ENCODE measurements at places on chromosomes 4 and X.

GRCh38 chr4:84753321-84753972, 170.5 kb downstream of the CDS1 start:
- DNase-seq = no peak

GRCh38 chr4:163440040-163440439, 33.5 kb downstream of the TKTL2 start:
- DNase-seq = no peak

DNA sequence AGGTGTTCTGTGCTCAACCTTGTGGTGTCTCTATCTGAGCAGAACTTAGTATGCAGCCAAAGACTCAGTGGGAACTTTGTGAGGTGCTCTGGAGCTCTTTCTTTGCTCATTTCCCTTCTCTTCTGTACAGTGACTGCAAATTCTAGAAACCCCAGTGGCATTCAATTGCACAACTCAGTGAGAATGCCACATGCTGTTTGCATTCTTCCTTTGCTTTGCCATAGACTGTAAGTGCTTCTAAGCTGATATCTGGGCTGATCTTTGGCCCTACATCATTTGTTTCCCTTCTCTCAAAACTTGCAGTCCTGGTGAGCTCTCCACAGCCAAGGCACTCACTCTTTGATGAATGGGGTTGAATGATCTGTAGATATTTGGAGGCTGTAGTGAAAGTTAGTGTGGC, 7.0 kb downstream of the PNMA3 start:
- no peak for DNase-seq

GRCh38 chr4:48483777-48484493, 792 bp downstream of the SLC10A4 start:
- no peak for DNase-seq

DNA sequence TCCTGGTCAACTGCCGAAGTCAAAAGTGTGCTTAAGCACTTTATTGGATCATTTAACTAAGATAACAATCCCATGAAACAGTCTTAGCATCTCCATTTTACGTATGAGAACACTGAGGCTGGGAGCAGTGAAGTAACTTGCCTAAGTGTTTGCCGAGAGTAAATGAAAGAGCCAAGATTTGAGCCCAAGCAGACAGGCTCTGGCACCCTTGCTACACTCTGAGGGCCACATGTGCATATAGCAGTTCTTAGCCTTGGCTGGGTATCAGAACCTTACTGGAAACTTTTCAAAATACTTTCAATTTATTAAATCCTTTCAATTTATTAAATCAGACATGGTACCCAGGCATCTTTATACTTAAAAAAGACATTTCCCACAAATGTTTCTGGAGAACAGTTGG, 225.9 kb downstream of the NR3C2 start:
- DNase-seq = no peak

DNA sequence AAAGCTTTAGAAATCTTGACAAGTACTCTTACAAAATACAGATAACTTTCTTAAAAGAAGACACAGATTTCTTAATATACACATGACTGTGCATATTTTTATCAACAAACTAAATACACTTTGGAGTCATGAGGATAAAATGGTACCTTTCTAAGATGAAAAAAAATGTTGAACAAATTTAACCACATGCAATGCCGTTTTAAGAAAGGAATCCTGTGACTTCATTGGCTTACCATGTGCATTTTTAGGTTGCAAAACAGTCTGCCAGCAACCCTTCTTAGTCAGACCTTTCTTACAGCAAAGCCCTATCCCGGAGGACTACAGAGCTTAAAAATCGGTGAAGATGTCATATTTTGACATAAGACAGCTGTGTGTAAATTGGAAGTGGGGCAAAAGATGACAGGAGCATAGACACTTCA, 51.7 kb downstream of the GASK1B start:
- peak; percentile 77 for DNase-seq

GRCh38 chr4:26131711-26132110, 189.1 kb upstream of the RBPJ start:
- no peak for DNase-seq

GRCh38 chr4:157076578-157076947, 613 bp downstream of the GLRB start:
- no peak for DNase-seq

GRCh38 chr4:4606321-4606720, 64.5 kb upstream of the STX18 start:
- DNase-seq = no peak

DNA sequence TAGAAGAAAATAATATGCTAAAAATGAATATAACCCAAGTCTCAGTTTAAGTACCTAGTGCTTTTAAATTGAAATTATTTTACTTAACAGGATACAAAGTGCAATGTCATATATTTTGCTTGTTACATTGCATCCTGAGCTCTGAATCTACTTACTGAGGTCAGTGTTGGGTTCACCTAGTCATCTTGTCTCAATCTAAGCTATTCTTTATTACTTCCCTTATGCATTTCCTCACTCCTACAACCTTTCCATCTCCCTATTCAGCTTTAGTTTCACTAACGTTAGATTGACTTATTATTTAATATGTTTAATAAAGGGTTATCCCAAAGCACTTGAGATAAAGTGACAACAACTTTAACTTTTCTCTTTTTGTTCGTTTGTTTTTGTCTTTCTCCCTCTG, 483.7 kb downstream of the FSTL5 start:
- no peak for DNase-seq

DNA sequence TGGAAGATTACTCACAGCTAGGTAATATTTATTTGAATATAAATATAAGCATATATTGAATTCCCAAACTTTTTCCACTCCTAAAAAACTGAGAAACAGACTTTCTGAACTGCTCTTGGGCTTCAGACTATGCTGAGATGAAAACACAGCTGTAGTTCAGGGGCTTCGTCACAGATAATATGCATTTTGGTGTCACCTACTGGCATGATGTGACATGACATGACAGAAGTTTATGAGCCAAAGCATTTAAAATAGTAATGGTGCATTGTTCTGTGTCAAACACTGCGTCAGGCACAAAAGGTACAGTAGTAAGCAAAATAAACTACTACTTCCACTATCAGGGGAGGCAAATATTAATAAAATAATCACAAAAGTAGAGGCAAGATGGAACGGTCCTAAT, 171.3 kb downstream of the BTC start:
- DNase-seq = no peak

GRCh38 chrX:46782034-46782433, 23.1 kb upstream of the SLC9A7 start:
- no peak for DNase-seq

DNA sequence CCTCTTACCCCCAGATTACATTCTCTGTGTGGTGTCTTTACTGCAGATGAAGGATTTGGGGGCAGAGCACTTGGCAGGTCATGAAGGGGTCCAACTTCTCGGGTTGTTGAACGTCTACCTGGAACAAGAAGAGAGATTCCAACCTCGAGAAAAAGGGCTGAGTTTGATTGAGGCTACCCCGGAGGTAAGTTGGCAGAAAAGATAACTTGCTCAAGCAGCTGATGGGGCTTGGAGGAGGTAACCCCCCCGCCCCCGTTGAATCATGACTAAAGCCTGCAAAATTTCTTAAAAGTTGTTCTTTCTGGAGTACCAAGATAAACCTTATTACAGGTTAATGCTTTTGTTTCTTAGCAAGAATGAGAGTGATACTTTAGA, 1.5 kb downstream of the CCNG2 start:
- DNase-seq = no peak

DNA sequence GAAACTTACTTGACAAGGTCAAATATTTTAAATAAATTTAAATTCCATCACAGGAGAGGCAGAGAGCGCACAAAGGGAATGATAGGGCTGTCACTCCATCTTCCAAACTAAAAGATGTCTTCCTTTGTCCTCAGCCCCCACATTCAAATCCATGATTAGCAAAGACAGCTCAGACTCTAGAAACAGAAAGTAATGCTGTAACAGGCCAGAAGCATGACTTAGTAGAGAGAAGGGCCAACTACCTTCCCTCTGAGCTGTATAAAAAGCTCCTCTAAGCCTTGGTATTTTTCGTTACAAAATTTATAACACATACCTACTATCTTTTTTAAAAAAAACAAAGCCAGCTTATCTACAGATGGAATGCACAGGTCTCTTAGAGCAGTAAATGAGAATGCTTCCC, 207.4 kb downstream of the MAPK10 start:
- no peak for DNase-seq

DNA sequence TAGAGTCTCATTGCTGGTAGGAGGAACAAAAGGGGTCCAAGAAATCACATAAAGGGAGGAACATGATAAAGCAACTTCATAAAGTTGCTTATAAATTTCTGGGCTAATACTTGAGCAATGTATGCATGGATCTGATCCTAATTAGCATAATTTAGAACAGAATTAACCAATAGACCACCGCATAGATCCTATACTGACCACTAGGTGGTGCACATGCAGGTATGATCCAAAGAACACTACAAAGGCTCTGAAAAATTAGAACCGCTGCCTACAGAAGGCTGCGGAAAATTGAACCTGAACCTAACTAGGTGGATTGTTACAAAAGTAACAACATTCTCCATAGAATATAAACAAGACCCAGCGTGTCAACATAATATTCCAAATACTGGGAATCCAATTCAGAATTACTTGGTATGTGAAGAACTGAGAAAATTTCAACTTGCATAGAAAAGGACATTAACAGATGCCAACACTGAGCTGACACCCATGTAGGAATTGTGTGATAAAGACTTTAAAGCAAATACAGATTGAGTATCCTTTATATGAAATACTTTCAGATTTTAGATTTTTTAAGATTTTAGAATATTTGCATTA, 23.3 kb downstream of the BRCC3 start:
- DNase-seq = no peak

- no peak for DNase-seq
Measured at GRCh38 chr4:130183766-130184165, 1087.8 kb downstream of the C4orf33 start.

GRCh38 chr4:38930204-38930603, 62.6 kb downstream of the FAM114A1 start:
- no peak for DNase-seq

GRCh38 chr4:10677796-10678497, 6.6 kb downstream of the CLNK start:
- DNase-seq = no peak

- DNase-seq = peak; percentile 86
Measured at GRCh38 chr4:27398631-27399310, 538.1 kb downstream of the STIM2 start.

GRCh38 chr4:17447675-17448298, 64.1 kb downstream of the QDPR start:
- DNase-seq = peak; percentile 40

DNA sequence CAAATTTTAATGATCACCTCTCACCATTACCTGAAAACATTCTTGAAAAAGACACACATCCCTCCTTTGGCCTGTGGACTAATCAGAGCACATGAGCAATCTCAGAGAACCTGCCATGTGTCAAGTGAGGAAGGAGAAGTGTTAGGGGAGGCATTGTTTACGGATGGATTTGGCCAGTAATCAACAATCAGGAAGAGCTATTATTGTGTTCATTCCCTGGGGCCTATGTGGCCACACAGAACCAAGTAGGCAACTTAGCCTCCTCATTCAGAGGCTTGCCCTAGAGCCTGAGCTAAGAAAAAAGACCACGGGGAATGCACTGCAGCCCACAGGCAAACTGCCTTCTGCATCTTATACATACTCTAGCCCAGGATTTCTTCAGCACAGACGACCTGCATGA, 40.6 kb upstream of the DOCK11 start:
- no peak for DNase-seq

- no peak for DNase-seq
Measured at GRCh38 chrX:10524578-10524977, 95.8 kb downstream of the MID1 start.

DNA sequence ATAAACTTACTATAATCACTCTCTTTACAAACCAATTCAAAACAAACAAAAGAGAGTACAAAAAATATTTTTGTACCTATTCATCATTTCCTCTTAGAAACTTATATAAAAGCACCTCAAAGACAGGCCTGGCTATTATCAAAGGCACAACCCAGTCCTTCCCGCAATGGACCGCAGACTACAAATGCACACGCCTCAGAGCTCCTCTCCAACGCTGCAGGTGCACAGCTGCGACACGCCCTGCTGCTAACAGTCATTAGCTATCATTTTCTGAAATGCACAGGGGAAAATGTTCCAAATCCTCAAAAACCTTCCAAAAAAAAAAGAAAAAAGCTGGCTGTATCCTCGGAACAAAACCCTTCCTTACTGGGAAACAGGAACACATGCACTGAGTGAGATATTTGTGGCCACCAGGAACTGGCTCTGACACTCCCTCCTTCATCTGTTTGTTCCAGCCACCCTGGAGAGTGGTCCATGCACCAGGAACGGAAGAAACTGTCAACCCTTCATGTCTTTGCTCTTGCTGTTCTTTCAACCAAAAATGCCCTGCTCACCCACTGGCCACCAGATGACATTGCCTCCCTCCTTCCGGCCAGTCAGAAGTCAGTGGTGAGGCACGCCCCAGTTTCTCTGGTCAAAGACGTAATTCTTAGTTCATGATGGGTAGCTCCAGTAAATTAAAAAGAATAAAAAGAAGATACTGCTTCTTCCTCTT, 16.7 kb downstream of the IRF2 start:
- DNase-seq = no peak

DNA sequence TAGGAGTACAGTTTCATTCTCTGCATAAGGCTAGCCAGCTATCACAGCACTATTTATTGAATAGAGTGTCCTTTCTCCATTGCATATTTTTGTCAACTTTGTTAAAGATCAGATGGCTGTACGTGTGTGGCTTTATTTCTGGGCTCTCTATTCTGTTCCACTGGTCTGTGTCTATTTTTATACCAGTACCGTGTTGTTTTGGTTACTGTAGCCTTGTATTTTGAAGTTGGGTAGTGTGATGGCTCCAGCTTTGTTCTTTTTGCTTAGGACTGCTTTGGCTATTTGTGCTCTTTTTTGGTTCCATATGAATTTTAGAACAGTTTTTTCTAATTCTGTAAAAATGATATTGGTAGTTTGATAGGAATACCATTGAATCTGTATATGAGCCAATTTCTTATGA, 182.1 kb upstream of the DIAPH2 start:
- DNase-seq = no peak

- no peak for DNase-seq
Measured at GRCh38 chr4:177263818-177264217, 45.9 kb upstream of the NEIL3 start.

- DNase-seq = no peak
Measured at GRCh38 chr4:140126261-140126660, 27.7 kb downstream of the MAML3 start.

DNA sequence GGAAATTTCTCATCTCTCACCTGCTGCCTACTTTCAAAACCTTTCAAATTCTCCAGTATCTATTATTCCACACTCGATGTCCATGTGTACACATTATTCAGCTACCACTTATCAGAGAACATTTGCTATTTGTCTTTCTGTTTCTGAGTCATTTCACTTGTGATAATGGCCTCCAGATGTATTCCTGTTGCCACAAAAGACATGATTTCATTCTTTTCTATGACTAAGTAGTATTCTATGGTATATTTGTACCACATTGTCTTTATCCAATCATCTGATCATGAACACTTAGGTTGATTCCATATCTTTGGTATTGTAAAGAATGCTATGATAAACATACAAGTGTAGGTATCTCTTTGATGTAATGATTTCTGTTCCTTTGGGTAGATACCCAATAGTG, 310.1 kb upstream of the SPOCK3 start:
- DNase-seq = no peak

Data from forelimb muscle (tissue), 1 donor.